ENCODE measurements at places on chromosomes 1 and 21. TPM values are rescaled to one million over a fixed set of nuclear protein-coding genes. Genes with fewer than 3 reads are reported as not detected.

GRCh38 chr1:22450351-22451021 lies 1.2 kb upstream of the ZBTB40 start:
- no peak overlapping the region for H3K4me3 ChIP-seq
- no peaks in the 10 kb centered on the region for H3K36me3 ChIP-seq
- peaks cover 21% of the 10 kb centered on the region for H3K4me1 ChIP-seq

PSMD4 gene
- 87.6 TPM for total RNA-seq

FCRL5 gene
- total RNA-seq = 0.21 TPM

DNA sequence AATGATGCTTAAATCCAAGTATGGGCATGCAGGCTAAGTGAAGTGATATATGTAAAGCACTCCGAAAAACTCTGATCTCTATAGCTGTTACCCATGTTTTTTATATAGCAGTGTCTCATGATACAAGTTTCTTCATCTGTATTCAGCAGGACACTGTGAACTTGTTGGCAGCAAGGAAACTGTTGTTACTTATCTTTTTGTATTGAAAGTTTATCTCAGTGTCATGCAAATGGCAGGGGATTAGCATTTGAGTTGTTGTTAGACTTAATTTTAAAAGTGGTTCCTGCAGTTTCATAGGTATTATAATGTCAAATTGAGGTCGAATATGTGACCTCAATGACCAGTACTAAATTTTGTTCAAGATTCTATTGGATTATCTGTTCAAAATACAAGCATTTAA lies 47.9 kb downstream of the NCAM2 start:
- H3K27me3 ChIP-seq = no peaks in the 10 kb centered on the region
- DNase-seq = no peak
- H3K4me1 ChIP-seq = no peaks in the 10 kb centered on the region
- no peak overlapping the region for H3K4me3 ChIP-seq
- no peak overlapping the region for H3K27ac ChIP-seq

DNA sequence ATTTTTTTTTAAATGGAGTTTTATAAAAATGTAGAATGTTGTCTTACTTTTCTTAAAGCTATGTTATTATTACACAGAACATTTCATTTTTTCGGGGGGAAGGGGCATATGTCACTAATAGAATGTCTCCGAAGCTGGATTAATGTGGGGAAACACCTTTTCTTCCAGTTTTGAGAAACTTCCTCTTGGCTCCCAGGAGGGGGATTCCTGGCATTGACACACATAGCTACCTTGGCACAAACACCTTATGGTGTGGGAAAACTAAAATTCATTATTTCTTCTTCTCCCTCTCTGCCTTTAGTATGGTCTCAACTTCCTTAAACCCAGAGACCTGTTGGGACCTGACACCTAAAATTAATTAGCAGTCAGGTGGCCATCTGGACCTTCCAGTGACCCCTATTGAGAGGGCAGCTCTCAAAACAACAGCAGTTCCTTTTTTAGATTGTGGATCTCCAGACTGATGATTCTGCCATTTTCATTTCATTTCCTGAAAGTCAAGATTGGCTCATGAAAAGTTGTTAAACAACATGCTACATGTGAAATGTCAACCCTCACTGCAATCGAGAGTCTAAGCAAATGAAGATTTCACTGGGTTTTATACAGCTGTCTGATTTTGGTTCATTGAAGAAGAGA lies 70.1 kb upstream of the EDEM3 start:
- no peak overlapping the region for H3K4me3 ChIP-seq
- no peak for DNase-seq
- H3K27ac ChIP-seq = peak overlapping the region; percentile 86
- H3K36me3 ChIP-seq = peaks cover 31% of the 10 kb centered on the region
- no peaks in the 10 kb centered on the region for H3K27me3 ChIP-seq

DNA sequence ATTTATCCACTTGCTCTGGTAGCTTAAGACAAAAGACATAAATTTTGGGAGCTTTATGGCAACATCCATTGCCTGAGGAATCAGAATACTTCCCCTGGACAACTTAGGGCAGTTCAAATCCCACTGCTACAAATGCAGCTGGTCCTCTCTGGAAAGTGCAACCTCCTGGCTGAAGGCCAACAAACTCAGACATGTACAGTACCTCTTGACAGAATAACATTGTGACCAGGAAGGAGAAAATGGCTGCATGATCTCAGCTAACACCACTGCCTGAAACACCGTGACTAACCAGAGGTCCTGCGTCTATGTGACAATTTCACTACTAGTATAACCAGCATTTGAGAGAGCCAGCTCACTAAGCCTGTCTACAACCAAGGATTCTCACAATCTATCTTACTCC lies 218.9 kb downstream of the CRB1 start:
- no peaks in the 10 kb centered on the region for H3K36me3 ChIP-seq
- no peak overlapping the region for H3K27ac ChIP-seq
- no peaks in the 10 kb centered on the region for H3K27me3 ChIP-seq
- no peaks in the 10 kb centered on the region for H3K4me1 ChIP-seq
- DNase-seq = no peak

RYR2 gene
- total RNA-seq = 75.9 TPM

DNA sequence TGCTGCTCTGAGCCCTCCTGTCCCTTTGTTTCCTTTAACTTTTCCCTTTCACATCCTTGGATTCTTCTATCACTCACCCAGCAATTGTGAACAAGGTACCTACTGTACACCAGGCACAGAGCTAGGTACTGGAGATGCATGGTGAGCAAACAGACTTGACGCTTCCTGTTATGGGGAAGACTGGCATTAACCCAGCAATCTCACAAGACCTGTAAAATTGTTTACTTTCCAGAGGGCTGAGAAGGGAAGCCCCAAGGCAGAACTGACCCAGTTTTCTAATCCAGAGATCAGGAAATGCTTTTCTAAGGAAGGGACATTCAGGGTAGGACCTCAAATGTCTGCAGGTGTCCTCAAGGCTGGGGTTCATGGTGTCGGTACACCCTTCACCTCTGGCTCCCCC lies 171.6 kb upstream of the KAZN start:
- H3K27ac ChIP-seq = no peak overlapping the region
- H3K36me3 ChIP-seq = no peaks in the 10 kb centered on the region
- no peaks in the 10 kb centered on the region for H3K4me1 ChIP-seq
- H3K27me3 ChIP-seq = no peaks in the 10 kb centered on the region

DNA sequence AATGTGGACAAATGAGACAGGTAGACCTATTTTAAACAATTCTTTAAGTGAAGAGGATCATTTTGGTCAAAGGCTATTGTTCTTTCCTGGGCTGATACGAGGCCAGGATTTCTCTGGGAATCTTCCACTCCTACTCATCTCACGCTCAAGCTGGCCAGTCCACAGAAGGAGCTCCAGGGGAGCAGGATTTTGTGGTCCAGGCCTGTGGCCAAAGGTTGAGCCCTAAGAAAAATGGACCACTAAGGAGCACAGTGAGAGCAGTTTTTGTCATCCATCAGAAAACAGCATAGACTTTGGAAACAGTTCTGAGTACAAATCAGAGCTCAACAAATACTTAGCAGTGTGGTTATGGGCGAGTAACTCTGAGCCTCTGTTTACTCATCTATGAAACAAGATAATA lies 260.2 kb upstream of the RUNX1 start:
- no peak overlapping the region for H3K4me3 ChIP-seq
- no peak for DNase-seq
- no peaks in the 10 kb centered on the region for H3K36me3 ChIP-seq
- no peak overlapping the region for H3K27ac ChIP-seq
- no peaks in the 10 kb centered on the region for H3K27me3 ChIP-seq
- no peaks in the 10 kb centered on the region for H3K4me1 ChIP-seq

- no peak for DNase-seq
- peaks cover 45% of the 10 kb centered on the region for H3K36me3 ChIP-seq
- H3K4me1 ChIP-seq = peaks cover 21% of the 10 kb centered on the region
- H3K4me3 ChIP-seq = no peak overlapping the region
These were observed 14.0 kb upstream of the PEF1 start for GRCh38 chr1:31658721-31659120.

OR2M3 gene
- not detected for total RNA-seq

DNA sequence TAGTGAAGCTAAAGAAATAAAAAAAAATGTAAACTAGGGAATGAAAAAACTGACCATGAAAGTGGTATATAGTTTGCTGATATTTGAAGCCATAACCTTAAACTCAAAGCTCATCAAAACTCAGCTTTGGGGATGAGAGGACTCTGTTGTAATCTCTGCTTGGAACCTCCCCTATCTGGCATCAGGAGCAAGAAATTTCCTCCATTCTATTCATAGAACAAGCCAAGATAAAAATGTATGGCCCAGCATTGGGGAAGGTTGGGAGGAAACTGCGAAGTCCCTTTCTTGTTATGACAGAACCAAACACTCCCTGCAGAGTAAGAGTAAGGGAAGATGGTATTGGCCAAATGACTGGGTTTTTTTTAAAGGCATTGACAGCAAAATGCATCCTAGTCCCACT lies 35.6 kb downstream of the MCOLN2 start:
- peak overlapping the region; percentile 50 for H3K27ac ChIP-seq
- H3K4me3 ChIP-seq = no peak overlapping the region
- no peak for DNase-seq
- peaks cover 25% of the 10 kb centered on the region for H3K4me1 ChIP-seq

GRCh38 chr21:17777072-17777765 lies 41.9 kb downstream of the C21orf91 start:
- no peak overlapping the region for H3K27ac ChIP-seq
- DNase-seq = no peak
- no peaks in the 10 kb centered on the region for H3K4me1 ChIP-seq
- H3K27me3 ChIP-seq = no peaks in the 10 kb centered on the region
- H3K36me3 ChIP-seq = no peaks in the 10 kb centered on the region

- H3K36me3 ChIP-seq = peaks cover 38% of the 10 kb centered on the region
- no peaks in the 10 kb centered on the region for H3K4me1 ChIP-seq
- no peak for DNase-seq
- H3K27ac ChIP-seq = no peak overlapping the region
These were observed 40.4 kb downstream of the SCYL3 start for GRCh38 chr1:169853341-169853740.

DNA sequence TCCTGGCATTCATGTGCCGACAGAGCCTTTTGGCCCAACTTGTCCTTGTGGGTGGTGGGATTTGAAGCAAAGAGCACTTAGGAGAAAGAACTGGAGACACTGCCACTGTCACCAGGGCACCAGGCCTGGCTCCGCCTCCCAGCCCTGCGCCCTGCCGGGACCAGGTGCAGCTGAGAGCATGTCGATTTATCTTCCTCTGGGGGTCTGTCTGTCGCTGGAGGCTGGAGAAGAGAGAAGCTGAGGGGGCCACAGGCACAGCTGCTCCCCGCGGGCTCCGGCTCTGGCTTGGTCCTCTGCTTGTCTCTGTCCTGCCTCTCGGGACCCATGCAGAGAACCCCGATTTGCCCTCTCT lies 28.2 kb downstream of the PCNT start:
- no peak overlapping the region for H3K27ac ChIP-seq
- H3K27me3 ChIP-seq = no peaks in the 10 kb centered on the region
- DNase-seq = no peak
- no peaks in the 10 kb centered on the region for H3K4me1 ChIP-seq

CHI3L1 gene
- 5.0 TPM for total RNA-seq

GRCh38 chr1:221045842-221046831 lies 166.9 kb downstream of the HLX start:
- no peak for DNase-seq
- no peaks in the 10 kb centered on the region for H3K27me3 ChIP-seq
- H3K36me3 ChIP-seq = no peaks in the 10 kb centered on the region
- H3K4me1 ChIP-seq = peaks cover 11% of the 10 kb centered on the region
- H3K4me3 ChIP-seq = no peak overlapping the region

DNA sequence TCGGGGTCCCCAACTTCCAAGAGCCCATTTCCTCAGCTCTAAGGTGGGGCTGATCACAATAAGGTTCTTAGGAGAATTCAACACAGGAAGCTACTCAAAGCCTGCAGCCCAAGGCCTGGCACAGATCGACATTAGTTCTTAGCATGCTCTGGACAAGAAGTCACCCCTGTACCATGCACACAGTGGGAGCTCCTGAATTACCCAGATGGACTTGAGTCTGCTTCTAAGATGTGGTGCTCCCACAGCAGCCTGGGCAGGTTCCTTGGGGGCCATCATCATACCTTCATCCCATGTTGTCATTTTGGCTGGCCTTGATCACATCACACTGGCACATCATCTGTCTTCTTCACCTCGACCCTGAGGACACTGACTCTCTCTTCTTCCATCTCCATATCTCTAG lies 153.3 kb upstream of the VAMP3 start:
- DNase-seq = no peak
- no peaks in the 10 kb centered on the region for H3K4me1 ChIP-seq
- no peak overlapping the region for H3K4me3 ChIP-seq
- H3K27ac ChIP-seq = no peak overlapping the region

GRCh38 chr1:56414728-56415224 lies 164.6 kb downstream of the PLPP3 start:
- no peak overlapping the region for H3K4me3 ChIP-seq
- H3K36me3 ChIP-seq = no peaks in the 10 kb centered on the region
- no peak for DNase-seq
- H3K27me3 ChIP-seq = no peaks in the 10 kb centered on the region
- no peak overlapping the region for H3K27ac ChIP-seq

GRCh38 chr1:153506831-153507413 lies 28.9 kb downstream of the S100A6 start:
- peak overlapping the region; percentile 42 for H3K4me3 ChIP-seq
- H3K27me3 ChIP-seq = no peaks in the 10 kb centered on the region
- DNase-seq = peak; percentile 63
- peaks cover 24% of the 10 kb centered on the region for H3K4me1 ChIP-seq

GRCh38 chr1:15684468-15685291 lies 560 bp downstream of the PLEKHM2 start:
- peaks cover 16% of the 10 kb centered on the region for H3K4me1 ChIP-seq
- H3K4me3 ChIP-seq = peak overlapping the region; percentile 76
- no peaks in the 10 kb centered on the region for H3K36me3 ChIP-seq
- peak overlapping the region; percentile 71 for H3K27ac ChIP-seq

SERPINC1 gene
- not detected for total RNA-seq

PLA2G2F gene
- total RNA-seq = not detected

ZNF648 gene
- not detected for total RNA-seq

GRCh38 chr1:39877980-39878956 lies 5.0 kb downstream of the TRIT1 start:
- H3K27me3 ChIP-seq = no peaks in the 10 kb centered on the region
- DNase-seq = no peak
- peaks cover 12% of the 10 kb centered on the region for H3K4me1 ChIP-seq
- H3K4me3 ChIP-seq = no peak overlapping the region

Measured in thoracic aorta (tissue), 2 donors.